Stimulated activated CD8-positive, alpha-beta memory T cell treated with anti-CD3 and anti-CD28 coated beads, Interleukin-4, amount 100 ng/mL, for 1 hour (primary cell): ENCODE measurements at places on chromosomes 12 and 14.

DNA sequence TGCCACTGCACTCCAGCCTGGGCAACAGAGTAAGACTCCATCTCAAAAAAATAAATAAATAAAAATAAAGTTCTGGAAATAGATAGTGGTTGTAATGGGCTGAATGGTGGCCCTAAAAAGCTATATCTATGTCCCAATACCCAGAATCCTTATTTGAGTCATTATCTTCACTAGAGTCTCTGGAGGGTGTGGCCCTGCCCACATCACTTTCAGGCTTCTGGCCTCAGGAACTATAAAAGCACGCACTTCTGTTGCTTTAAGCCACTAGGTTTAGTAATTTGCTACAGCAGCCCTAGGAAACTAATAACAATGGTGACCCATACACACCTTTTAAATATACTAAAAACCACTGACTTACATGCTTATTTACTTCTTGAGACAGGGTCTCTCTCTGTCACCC lies 49.9 kb downstream of the MAP3K9 start:
- DNase-seq, result no peak

DNA sequence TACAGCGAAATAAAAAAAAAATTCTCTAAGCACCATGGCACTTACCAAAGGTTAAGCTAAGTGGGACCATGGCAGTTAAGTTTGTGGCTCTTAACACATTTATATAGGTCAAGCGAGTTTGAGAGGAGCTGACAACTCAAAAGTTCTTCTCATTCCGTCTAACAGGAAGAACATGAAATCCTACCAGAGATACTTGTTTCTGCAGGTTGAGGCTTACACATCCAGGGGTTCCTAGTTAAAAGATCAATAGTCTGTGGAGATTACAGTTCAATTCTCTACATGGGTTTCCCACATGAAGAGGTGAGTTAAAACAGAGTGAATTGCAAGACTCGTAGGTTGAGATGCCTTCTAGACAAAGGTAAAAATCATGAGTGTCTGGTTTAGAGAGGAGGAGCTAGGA lies 142.6 kb downstream of the EMP1 start:
- no peak for DNase-seq

DNA sequence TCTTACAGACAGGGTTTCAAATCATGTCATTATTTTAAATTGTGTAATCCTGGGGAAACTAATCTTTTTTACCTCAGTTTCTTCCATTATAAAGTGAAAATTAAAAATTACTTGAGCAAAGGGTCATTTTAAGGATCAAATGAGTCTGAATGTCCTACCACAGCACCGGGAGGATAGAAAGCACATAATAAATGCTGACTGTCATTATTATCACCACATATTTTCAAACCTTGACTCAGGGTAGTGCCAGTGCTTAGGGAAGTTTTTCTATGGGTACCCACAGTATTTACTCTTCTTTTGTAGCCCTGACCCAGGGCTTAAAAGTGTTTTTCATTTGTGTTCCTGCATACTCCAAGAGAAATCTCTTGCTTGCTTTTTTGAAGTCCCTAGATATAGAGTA lies 60.5 kb downstream of the KCNMB4 start:
- DNase-seq, result no peak

GRCh38 chr14:54652188-54652587 lies 85.3 kb downstream of the SAMD4A start:
- DNase-seq, result no peak

- no peak for DNase-seq
Observed at GRCh38 chr12:108560321-108560721, 652 bp downstream of the SART3 start.

DNA sequence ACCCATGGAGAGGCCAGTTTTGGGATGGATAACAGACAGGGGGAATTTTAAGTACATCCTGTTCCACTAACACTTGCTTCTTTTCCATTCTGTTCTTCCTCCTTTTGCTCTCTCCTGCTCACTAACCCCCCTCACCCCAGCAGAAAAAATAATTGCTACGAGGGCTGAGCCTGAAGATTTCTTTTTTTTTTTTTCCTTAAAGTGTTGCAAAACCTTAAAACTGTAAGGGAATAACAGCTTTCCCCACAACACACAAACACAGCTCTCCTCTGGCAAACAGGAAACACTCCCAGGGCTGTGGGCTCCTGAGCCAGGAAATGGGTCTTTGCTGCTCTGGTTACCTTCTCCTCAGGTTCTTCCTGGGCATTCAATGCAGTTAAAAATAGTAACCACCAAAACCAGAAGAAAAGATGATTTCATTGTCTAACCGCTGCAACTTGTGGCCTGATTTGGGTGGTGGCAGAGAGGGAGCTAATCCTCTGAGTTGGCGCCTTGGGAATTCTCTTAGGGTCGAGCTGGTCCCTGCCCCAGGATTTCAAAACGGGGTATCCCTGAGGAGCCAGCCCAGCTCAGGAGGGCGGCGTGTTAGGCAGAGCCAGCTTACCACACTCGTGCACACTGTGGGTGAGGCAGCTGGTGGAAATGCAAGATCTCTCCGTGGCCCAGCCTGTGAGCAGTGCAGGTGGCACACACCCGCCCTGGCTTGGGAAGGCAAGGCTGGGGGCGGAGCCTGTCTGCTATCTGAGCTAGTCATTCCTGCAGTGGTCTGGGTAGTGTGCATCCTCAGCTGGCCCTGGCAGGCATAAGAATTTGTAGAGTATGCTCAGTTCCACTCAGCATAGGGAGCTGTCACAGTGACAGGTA lies 17.1 kb upstream of the EMP1 start:
- peak; percentile 21 for DNase-seq

GRCh38 chr12:52044292-52044983 lies 6.8 kb upstream of the NR4A1 start:
- DNase-seq, result no peak

DNA sequence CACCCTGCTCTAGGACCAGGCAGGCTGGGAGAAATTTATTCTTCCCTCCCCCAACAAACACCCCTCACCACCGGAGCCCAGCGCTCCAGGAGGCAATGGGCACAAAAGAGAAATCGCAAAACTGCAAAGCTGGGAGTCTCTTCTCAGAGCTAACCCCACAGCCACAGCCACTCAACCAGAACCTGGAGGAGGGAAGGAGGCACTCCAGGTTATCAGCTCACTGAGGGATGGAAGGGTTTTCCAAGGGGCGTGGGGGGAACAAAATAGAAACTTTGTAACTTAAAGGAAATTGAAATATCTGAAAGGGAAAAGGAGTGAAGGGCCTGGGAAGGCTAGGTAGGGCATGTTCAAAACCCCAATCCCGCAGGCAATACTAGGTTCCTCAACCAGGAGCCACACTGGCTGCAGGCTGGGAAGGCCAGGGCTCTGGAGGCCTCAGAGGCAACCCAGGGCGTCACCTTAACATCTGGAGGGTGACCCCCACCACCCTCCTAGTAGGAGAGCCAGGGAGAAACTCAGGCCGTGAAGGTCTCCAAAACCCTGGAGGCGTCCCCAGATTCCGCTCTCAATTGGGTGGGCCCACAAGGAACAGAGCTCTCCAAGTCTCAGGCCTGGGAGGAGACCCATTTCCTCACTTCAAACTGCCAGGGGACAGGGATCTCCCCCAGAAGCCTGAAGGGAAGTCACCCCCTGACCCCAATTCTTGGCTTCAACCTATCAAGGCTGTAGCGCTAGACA lies 3.2 kb downstream of the KDM2B start:
- DNase-seq, result no peak

DNA sequence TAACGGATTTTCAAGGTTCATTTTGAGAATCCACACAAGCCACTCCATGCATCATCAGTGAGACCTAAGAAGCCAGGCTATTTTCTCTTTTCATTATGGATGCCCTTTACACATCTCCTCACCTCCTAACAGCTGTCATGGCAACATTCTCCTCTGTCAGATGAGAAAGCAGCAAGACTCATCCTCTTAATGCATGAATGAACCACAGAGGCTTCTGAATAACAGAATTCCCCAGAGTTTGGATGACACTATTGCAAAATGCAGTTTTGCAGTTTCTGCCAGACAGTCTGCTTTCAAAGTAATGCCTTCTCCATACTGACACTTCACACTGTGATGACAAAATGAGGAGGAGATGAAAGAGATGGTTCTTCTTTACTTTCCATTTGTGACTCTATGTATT lies 286.7 kb upstream of the GRIP1 start:
- no peak for DNase-seq

DNA sequence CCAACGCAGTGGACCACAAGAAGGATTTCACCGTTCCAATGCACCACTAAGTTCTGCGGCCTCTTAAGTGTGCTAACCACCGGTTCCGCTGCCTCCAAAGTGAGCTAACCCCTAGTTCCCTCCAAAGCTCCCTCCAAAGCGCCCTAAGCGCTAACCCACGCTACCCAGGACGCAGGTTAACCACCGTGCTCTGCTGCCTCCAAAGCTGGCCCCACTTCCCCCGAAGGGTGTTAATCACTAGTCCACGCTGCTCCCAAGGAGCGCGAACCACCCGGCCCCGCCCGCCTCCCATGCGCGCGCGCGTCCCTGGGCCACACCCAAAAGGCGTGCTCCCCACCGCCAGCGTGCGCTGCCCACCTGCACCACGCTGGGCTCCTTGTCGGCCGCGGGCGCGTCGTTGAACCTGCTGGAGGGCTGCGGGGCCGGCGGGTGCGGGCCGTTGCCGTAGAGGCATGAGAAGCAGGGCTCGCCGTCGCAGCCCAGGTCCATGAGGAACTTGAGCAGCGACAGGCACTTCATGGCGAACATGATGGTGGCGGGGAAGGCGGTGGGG lies 11.7 kb downstream of the FAM181A start:
- DNase-seq, result no peak

DNA sequence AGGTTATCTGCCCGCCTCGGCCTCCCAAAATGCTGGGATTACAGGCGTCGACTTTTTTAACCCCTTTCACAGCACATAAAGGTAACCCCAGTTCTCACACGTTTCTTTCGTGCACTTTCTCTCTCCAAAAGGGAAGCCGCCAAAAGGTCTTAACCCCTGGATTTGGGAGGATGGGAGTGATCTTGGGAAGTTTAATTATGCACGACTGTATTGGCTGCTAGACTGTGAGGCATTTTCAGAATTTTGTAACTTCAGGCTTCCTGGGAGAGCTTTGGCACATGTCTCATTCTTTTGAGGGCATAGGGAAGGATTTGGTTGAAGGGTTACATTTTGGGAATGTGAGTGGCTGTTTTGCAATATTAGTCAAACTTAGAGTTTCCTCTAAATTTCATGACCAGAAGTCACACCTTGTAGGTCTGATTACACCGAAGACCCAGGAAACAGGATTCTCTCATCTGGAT lies 1.4 kb upstream of the SMARCC2 start:
- no peak for DNase-seq

DNA sequence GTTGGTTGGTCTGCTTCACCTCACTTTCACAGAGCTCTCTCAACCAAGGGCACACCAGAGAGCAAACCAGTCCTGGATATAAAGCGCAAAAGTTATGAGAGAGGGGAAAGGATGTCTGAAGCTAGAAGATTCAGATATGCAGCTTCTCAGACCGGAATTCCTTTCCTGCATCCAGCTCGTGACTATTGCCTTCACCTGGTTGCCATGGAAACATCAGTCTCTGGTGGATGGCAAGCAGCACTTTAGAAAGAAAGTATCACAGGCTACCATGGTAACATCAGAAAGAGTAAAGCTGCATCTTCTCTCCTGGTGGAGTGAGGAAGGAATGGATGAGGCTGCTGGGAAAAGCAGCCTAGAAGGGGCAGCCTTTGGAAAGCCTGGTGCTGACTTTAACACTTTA lies 13.7 kb downstream of the REM2 start:
- no peak for DNase-seq

GRCh38 chr12:88362439-88362838 lies 217.8 kb downstream of the KITLG start:
- DNase-seq, result no peak

GRCh38 chr14:61573748-61574513 lies 121.4 kb upstream of the HIF1A start:
- DNase-seq, result no peak

DNA sequence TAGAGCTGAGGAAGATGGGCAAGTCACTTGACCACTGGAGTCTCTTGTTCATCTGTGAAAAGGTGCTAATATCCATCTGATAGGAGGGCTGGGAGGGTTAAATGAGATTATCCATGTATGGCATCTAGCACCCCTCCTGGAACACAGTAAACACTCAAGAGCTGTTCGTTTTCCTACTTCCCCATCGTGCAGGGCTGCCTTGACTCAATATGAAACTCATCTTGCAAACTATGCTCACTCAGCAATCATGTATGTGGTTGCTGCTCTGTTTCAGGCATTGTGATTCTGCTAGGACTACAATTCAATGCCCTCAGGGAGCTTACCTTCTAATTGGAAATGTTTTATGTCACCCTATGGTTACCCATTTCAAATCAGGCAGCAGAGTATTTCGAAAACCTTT lies 395.6 kb downstream of the BCAT1 start:
- no peak for DNase-seq

- no peak for DNase-seq
Observed at GRCh38 chr12:79645235-79645630, 45.5 kb downstream of the PAWR start.

- no peak for DNase-seq
Observed at GRCh38 chr12:27179400-27180214, 64.5 kb upstream of the STK38L start.

GRCh38 chr14:55410876-55411275 lies 754 bp downstream of the ATG14 start:
- DNase-seq, result no peak

DNA sequence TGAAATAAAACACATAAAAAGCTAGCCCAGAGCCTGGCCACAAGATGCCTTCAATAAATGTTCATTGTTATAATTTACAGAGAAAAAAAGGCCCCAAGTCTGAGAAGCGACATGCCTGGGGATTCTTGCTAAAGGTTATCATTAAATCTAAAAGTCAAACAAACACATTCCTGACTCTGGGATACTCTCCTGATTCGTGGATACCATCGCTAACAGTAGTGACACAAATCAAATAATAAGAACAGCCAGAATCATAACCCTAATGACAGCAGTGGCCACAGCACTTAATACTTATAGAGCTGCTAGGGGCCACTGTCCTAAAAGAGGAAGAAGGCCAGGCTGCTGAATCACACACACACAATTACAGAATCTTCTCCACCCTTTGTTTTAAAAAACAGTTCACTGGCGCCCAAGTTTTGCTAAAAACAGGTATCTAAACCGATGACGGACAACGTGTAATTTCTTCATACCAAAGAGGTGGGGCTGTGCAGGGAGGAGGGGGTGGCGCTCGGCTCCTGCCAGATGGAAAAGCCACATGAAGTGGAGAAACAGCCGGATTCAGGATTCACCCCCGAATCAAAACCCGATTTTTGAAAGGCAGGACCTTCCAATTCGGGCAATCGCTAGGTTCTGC lies 1.2 kb downstream of the CLIP1 start:
- DNase-seq, result no peak

GRCh38 chr14:90491911-90492531 lies 95.2 kb downstream of the CALM1 start:
- DNase-seq, result no peak

- DNase-seq, result no peak
Observed at GRCh38 chr14:53316504-53316903, 163.4 kb upstream of the DDHD1 start.

DNA sequence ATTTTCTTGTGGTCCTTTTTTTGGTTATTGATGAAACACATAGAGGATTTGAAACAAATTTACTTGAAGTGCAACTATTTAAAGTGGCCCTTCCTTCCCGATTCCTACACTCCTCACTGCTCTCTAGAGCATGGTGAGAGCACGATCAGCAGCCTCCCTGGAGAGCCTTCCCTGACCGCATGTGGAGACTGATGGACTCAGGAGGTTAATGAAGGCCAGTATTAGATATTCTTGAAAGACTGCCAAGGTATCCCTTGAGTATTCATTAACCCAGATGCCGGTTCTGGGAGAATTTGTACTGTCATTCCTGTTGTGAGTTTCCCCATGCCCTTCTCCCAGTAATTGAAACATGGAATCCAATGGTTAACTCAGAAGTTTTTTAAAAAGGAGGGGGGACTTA lies 102.8 kb upstream of the FGD4 start:
- no peak for DNase-seq

- no peak for DNase-seq
Observed at GRCh38 chr14:93017301-93017797, 94.4 kb downstream of the CHGA start.
